ENCODE measurements at places on chromosomes 1 and 21.

- DNase-seq = no peak
These were observed 5.7 kb upstream of the PAXBP1 start for GRCh38 chr21:32777269-32777668.

DNA sequence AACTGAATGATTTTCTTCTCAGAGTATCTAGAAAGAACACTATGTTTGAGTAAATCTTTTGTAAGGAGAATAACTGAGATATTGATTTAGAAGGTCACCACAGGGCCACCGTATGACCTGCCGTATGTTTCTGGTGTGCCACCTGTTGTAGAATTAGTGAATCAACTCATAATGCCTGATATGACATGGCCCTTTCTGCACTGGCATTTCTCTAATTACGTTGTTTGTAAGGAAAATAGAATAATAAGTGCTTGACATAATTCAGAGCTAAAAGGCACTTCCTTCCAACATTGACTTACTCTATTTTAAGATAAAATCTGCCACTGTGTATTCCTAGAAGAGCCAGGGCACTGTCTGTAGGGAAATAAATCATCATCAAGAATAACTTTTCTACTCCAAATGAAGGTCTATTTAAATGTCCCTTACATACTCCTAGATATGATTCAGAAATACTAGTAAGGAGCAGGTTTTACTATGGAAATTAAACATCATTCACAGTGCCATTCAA is 101.7 kb downstream of the PHTF1 start:
- no peak for DNase-seq

- DNase-seq = no peak
These were observed 67.0 kb downstream of the XCL2 start for GRCh38 chr1:168476588-168477385.

DNA sequence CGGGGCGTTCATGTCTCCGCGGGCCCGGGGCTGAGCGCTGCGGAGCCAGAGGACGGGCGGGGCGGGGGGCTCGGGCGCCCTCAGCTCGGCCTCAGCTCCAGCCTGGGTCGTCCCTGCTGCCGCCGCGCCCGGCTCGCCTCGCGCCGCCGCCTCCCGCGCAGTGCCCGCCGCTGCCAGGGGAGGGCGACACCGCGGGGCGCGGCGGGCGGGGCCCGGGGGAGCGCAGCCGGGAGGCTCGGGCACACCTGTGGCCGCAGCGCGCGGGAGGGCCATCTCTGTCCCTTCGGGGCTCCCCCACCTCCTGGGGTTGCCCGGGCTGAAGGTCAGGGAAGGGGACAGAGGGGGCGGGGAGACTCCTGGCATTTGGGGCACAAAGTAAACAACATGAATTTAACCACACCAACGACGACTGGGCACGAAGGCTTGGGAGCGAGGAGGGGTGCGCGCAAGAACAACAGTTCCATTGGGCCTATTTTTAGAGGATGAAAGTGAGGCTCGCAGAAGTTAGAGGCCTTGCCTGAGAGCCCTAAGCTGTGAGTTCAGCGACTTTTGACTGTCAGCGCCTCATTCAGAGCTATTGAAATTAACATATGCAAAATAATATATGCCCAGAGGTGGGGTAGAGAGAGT is at the start of gene FAM131C:
TSS of gene FAM131C (minus strand) at position 162 of the 630 bp plus-strand sequence. CDS start 209 bp downstream, outside the sequence.
- no peak for DNase-seq

- DNase-seq = peak; percentile 5
These were observed 176.7 kb downstream of the OLFM3 start for GRCh38 chr1:101820071-101820470.

DNA sequence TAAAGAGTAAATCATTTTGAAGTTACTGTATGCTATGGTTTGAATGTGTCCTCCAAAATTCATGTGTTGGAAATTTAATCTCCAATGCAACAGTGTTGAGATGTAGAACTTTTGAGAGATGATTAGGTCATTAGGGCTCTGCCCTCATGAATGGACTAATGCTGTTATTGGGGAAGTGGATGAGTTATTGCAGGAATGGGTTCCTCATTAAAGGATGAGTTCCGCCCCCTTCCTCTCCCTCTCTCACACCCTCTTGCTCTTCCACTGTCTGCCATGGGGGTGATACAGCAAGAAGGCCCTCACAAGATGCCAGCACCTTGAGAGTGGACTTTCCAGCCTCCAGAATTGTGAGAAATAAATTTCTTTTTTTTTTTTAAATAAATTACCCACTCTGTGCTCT is 97.6 kb downstream of the ATP1A1 start:
- no peak for DNase-seq

DNA sequence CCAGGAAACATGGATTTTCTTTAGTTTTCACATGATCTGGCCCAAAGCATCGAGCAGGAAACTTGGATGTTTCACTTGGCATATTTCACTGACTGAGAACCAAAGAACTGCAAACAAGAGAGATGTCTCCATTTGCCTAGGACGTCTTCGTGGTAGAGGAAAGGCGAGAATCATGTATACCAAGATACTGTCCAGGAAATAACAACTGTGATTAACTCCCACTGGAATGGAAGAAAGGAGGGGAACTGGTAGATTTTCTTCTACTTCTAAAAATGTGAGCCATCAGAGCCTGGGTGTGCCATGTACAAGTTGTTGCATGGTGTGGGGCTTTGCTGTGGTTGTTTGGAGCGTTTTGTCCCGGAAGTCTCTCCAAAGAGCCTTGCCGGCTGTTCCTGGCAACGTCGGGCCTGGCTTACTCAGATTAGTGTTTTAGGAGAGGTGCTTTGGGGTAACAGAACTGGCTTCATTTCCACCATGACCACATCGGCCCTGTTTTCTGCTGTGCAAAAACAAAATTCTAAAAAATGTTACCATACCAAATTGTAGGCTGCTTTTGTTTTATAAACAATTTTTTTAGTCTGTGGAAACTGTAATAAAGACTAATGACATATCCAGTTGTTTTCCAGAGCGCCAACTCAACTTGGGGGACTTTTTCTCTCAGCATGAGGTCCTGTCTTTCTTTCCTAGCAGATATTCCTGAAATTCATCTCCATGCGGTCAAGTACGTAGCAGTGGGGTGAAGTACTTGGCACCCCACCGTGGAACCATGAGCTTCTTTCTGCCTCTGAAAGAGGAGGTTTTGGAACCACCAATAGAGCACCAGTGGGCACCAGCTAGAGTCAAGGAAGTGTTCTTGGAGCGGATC is 118.3 kb downstream of the TM2D1 start:
- DNase-seq = no peak

- no peak for DNase-seq
These were observed 79.5 kb downstream of the EVI5 start for GRCh38 chr1:92705446-92705845.
